Panc1 (cell line): ENCODE measurements at places on chromosomes 12 and 14. TPM values are rescaled to one million over a fixed set of nuclear protein-coding genes. Genes with fewer than 3 reads are reported as not detected.

AVPR1A gene
- total RNA-seq: 0.10 TPM

ALDH1L2 gene
- 2.2 TPM for total RNA-seq

KRT72 gene
- total RNA-seq: not detected

LRTM2 gene
- total RNA-seq: not detected

PUS7L gene
- total RNA-seq: 11.4 TPM

GTF2H3 gene
- 40.7 TPM for total RNA-seq

NR2C1 gene
- 84.6 TPM for total RNA-seq

DNA sequence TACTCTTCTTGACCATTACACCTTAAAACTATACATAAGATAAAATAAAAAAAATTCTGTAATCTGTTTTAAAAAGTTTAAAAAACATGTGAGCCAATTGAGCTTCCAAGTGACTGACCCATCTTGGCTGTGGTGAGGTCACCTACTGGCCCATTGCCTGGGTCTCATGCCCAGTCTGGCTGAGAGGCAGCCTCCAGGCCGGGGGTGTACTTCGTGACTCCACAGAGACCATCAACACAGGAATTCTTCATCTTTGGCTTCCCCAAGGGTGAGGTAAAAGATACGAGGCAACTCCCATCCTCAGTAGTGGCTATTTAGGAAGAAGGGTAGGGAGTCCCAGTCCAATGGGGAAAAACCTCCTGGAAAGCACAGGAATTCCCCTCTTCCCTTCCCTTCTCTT, 113.2 kb downstream of the APAF1 start:
- H3K27me3 ChIP-seq: no peaks in the 10 kb centered on the region
- no peak overlapping the region for H3K4me3 ChIP-seq
- peaks cover 5% of the 10 kb centered on the region for H3K4me1 ChIP-seq
- no peak for DNase-seq

DNA sequence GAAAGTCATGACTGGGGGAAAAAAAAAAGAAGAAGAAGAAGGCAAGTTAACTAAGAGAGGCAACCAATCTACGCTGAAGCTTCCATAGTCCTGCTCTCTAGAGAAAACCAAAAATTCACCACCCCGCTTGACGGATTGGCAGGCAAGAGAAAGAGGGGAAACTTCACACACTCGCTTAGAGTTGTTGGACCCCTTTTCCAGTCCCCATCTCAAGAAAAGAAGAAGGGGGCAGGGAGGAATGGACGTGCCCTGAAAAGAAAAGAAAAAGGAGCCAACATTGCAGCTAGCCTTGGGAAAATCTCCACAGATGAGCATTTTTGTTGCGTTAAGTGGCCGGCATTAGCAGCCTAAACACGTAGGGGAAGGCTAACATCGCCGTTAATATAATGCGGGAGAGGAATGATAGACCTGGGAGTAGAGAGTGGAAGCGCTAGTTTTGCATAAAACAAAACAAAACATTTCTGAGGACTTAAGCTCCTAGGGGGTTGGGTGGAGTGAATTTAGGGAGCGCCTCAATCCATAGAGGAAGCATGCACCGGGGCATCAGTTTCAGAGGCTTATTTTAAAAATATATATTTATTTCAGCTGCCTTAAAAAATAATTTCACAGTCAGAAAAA, 11.3 kb upstream of the FOXG1 start:
- peaks cover 5% of the 10 kb centered on the region for H3K27me3 ChIP-seq
- H3K27ac ChIP-seq: no peak overlapping the region
- H3K4me1 ChIP-seq: no peaks in the 10 kb centered on the region
- H3K4me3 ChIP-seq: no peak overlapping the region
- no peaks in the 10 kb centered on the region for H3K36me3 ChIP-seq

DNA sequence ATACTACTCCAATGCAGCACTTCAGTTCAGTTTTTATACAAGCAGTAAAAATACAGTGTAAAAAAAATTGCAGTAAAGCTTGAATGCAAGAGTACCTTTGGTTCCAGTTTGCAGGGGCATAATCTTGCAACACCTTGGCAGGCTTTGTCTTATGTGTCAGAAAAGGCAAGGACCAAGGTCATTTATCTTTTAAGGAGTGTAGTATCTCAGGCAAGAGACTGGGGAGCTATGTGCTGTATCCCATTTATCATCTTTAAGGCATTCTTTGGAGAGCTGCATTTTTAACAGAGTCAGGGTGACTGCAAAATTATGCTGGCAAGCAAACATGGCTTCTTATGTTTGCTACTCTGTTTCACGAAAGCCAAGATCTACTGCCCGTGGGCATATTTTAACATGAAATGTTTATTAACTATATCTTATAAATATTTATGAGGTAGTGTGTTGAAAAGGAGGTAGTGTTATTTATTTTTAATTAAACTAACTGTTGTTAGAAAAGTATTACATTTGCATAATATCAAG, 14.8 kb upstream of the DLGAP5 start:
- no peak overlapping the region for H3K4me3 ChIP-seq
- DNase-seq: no peak
- no peaks in the 10 kb centered on the region for H3K36me3 ChIP-seq
- no peak overlapping the region for H3K27ac ChIP-seq
- H3K27me3 ChIP-seq: no peaks in the 10 kb centered on the region

- H3K4me3 ChIP-seq: no peak overlapping the region
- no peak for DNase-seq
- H3K4me1 ChIP-seq: no peaks in the 10 kb centered on the region
- H3K27ac ChIP-seq: no peak overlapping the region
- H3K36me3 ChIP-seq: no peaks in the 10 kb centered on the region
Measured at GRCh38 chr12:119512772-119513497, 80.6 kb upstream of the TMEM233 start.

- H3K27ac ChIP-seq: no peak overlapping the region
- H3K4me1 ChIP-seq: no peaks in the 10 kb centered on the region
- no peak for DNase-seq
- H3K27me3 ChIP-seq: no peaks in the 10 kb centered on the region; the same call in 1 of the 2 replicates
Measured at GRCh38 chr14:64973026-64973442, 898 bp upstream of the RAB15 start.

GRCh38 chr12:88241862-88242570, 99.9 kb downstream of the TMTC3 start:
- no peaks in the 10 kb centered on the region for H3K27me3 ChIP-seq
- H3K4me3 ChIP-seq: no peak overlapping the region
- H3K27ac ChIP-seq: no peak overlapping the region
- H3K4me1 ChIP-seq: no peaks in the 10 kb centered on the region

- peak within 1 kb of the TSS; percentile 96 for H3K27ac ChIP-seq
- peaks cover 8% of the 10 kb centered on the region; the same call in 1 of the 2 replicates for H3K36me3 ChIP-seq
- peak within 1 kb of the TSS; percentile 99 for H3K4me3 ChIP-seq
Measured at GRCh38 chr12:8949342-8950220, at the start of gene M6PR. M6PR (minus strand) TSS chr12:8949645; CDS start chr12:8946404, 3,241 bp downstream.

DNA sequence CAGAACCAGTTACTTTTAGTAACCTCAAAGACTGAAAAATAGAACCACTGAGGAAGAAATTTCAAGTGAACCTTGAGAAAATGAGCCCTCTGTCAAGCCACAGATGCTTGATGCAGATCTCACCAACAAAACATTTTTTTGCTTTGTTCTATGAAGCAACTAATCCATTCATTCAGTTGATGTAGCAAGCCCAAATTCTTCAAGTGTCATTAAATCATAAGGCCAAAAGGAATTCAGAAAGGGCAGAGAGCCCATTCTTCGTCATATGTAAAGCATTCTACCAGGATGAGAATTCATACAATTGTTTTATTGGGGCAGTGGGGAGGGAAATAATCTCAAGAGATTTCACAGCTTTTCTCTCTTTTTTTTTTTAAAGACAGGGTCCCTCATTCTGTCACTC, 218.0 kb upstream of the RGS6 start:
- H3K27me3 ChIP-seq: no peaks in the 10 kb centered on the region
- H3K36me3 ChIP-seq: no peaks in the 10 kb centered on the region
- H3K27ac ChIP-seq: no peak overlapping the region
- DNase-seq: no peak
- H3K4me3 ChIP-seq: no peak overlapping the region

GRCh38 chr12:108551535-108551934, 9.4 kb downstream of the SART3 start:
- no peak overlapping the region for H3K4me3 ChIP-seq
- H3K27me3 ChIP-seq: no peaks in the 10 kb centered on the region
- H3K27ac ChIP-seq: no peak overlapping the region
- no peak for DNase-seq
- 0 out of 2 replicates have a peak, but pooled peaks cover 3% of the 10 kb centered on the region for H3K4me1 ChIP-seq

DNA sequence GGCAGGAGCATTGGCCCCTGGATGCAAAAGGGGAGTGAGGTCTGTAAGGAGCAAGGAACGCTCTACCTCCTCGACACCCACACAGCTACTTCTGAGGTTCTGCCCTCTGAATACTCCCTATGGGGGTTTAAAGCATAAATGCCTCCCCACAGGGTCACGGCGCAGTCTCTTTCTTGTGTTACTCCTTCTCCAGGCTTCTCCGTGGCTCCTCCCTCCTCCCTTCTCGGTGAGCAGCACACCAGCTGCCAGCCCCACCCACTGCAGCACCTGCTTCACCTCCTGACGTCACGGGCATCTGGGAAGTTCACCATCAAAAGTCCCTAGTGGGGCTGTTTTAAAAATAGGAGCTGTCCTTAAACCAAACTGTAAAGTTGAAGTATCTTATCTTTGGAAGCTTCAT, 67.3 kb downstream of the SPTB start:
- no peaks in the 10 kb centered on the region for H3K36me3 ChIP-seq
- H3K4me3 ChIP-seq: no peak overlapping the region
- H3K27ac ChIP-seq: no peak overlapping the region
- no peaks in the 10 kb centered on the region; the same call in 1 of the 2 replicates for H3K27me3 ChIP-seq
